Stimulated activated CD4-positive, alpha-beta T cell treated with anti-CD3 and anti-CD28 coated beads, Interleukin-15, amount 100 ng/mL, for 24 hours (primary cell): ENCODE measurements at places on chromosomes 11 and 22.

GRCh38 chr11:62120431-62120830 lies 3.4 kb upstream of the INCENP start:
- DNase-seq, result no peak

- DNase-seq, result no peak
Observed at GRCh38 chr11:95655536-95655935, 134.0 kb downstream of the FAM76B start.

- DNase-seq, result no peak
Observed at GRCh38 chr11:12497431-12497830, 120.1 kb downstream of the PARVA start.

DNA sequence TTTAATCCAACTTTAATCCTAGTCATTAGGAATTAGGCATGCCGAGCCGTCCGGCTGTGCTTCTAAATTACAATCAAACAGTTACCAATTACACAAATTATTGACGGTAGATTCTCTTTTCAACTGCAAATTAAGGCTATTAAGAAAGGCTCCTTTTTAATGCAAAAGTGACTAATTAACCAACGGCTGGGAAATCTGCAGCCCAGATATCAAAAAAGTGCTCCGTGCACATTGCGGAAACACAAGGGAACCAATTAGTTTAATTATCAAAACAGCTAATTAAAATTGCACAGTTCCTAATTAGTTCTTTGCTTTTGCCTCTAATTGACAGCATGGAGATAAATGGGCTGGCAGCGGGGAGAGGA lies 19.4 kb upstream of the LMO1 start:
- no peak for DNase-seq

- no peak for DNase-seq
Observed at GRCh38 chr11:94788396-94788795, 20.2 kb downstream of the AMOTL1 start.

- peak; percentile 70 for DNase-seq
Observed at GRCh38 chr11:18731949-18732821, 6.2 kb upstream of the IGSF22 start.

DNA sequence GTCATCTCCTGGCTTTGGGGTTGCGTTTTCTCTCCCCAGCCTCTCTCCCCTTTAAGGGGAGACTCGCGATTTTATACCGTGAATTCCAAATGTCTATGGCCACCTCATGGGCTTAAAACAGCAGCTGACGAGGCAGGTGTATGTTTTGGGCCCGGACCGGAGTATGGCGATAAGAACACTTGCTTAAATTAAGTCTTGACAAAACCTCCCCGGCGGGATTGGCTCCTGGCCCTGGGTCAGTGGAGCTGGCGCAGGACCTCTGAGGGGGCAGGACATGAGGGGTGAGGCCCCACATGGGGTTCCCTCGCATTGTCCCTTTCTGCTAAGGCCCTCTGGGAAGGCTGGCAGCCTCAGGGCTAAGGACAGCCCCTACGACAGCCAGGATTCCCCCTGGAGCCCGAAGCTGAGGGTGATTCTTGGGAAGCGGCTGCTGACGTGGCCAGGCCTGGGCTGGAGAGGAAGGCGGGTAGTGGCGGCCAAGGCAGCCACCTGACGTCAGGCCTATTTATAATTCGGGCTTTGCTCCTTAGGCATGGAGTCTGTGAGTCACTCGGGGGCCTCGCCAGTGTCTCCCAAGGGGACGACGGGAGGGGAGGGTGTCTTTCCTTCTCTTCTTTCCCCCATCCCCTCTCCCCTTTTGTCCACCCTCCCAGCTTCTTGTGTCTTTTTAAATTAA lies 12.7 kb downstream of the MYO18B start:
- no peak for DNase-seq

- no peak for DNase-seq
Observed at GRCh38 chr22:46242076-46242475, 8.0 kb downstream of the CDPF1 start.

- no peak for DNase-seq
Observed at GRCh38 chr22:33806191-33806590, 114.1 kb downstream of the LARGE1 start.
